ENCODE measurements at places on chromosomes 12 and 14.

DNA sequence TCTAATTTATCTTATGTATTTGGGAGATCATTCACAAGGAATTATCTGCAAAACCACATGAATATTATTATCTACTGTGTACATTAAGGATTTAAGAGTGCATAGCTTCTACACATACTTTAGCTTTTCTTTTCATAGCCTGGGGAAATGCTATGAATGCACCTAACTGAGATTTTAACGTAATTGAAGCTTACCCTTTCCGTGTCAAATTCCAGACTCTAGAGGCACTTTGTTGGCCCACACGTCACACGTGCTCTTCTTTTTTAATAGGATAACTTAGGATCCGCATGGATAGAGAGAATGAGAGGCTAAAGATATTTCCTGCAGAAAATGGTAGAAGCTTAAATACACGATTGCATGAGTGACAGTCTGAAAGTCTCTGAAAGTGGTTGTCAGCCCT, 481.1 kb downstream of the PCNX1 start:
- no peak for DNase-seq

DNA sequence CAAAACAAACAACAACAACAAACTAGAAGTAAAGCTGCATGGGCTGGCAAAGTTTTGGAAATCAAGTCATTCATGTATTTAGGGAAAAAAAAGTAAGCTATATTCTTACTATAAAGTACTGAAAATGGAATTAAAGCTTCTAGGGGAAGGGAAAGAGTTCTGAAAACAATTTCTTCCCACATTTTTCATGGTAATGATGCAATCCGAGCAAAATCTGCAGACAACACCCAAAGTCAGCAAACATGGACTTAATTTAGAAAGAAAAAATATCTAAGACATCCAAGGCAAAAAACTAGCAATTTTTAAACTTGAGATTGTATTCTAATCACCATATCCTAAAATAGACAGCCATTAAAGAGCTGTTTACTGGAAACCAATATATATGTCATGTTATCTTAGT, 86.3 kb downstream of the LRP6 start:
- no peak for DNase-seq

GRCh38 chr14:35819591-35820540, 6.3 kb upstream of the BRMS1L start:
- DNase-seq: no peak

- no peak for DNase-seq
Observed at GRCh38 chr14:99006276-99006675, 265.7 kb downstream of the BCL11B start.

Data from effector memory CD8-positive, alpha-beta T cell (primary cell).